Stimulated activated CD8-positive, alpha-beta memory T cell treated with anti-CD3 and anti-CD28 coated beads, Interleukin-4, amount 100 ng/mL, for 1 hour (primary cell): ENCODE measurements at places on chromosomes 3 and 15.

DNA sequence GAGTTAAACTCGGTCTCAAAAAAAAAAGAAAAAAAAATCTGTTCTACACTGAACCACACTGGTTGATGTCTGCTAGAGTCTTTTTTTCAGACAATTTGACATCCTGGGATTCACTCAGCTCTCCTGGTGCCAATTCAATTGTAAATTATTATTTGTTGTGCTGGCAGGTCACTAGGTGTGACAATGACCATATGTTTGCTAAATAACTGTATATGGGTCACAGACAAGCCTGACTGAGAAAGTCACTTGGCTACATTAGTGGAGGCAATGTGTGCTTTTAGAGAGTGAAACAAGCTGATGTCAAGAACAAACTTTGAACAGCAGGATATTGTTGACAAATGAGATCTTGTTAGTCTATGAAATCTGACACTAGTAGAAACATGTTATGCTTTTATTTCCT is 1379.1 kb downstream of the ZPLD1 start:
- no peak for DNase-seq

- no peak for DNase-seq
Measured at GRCh38 chr15:90000186-90001001, 730 bp upstream of the ZNF710 start.

DNA sequence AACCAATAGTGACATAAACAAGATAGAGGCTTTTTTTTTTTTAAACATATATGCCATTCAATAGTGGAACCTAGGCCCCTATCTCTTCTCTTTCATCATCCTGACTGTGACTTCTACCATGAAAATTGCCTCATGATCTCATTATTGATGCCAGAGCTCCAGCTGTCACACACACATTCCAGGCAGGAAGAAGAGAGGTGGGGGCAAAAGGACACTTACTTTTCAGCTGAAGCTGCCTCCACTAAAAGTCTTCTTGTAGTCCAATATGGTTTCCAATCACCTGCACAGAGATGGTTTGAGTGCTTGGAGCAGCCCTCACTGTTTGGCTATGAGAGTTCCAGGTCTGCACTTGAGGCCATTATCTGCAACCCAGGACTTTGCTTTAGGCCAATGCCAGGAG is 45.0 kb downstream of the CLEC3B start:
- no peak for DNase-seq

GRCh38 chr15:40306908-40307307 is 827 bp downstream of the PLCB2 start:
- no peak for DNase-seq

GRCh38 chr3:150286390-150287147 is 121.5 kb upstream of the TSC22D2 start:
- DNase-seq = no peak

- no peak for DNase-seq
Measured at GRCh38 chr3:5441401-5441800, 253.9 kb downstream of the EDEM1 start.

GRCh38 chr3:188727052-188727451 is 444.7 kb upstream of the TPRG1 start:
- no peak for DNase-seq
